ENCODE measurements at places on chromosomes 7 and 10.

DNA sequence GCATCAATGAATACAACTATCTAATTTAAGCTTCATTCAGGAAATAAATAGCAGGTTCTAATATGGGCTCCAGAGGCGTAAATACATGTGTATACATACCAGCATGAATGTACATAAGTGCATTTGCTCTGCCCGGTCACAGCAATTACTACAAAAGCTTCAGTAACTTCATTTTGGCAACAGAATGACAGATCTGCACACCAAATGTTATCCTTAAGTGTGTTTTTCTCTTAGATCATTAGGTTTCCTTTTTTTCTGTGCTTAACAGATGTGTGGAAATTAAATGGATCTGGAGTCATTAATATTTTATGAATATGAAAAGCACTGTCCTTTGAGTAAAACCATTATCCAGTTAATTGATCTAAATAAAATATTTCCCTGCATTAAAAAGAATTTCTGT is 159.0 kb upstream of the MEOX2 start:
- DNase-seq: no peak

DNA sequence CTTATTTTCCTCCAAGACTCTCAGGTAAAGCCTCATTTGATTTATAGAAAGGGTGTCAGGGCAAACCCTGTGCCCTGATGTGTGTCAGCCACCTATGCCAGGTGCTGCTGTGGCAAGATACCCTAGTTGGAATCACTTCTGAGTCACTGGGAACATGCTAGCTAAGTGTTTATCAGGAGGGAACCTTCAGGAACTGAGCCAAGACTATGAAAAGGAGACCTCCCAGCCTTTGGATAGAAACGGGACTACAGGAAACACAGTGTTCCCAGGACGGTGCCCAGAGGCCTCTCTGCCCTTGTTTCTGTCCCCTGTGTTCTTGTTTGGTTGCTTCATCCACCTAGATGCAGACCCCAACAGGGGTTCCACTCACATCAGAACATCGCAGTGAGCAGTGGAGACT is 28.5 kb downstream of the CNNM1 start:
- no peak for DNase-seq

- no peak for DNase-seq
These were observed 17.3 kb downstream of the MGAM start for GRCh38 chr7:142012825-142013511.

DNA sequence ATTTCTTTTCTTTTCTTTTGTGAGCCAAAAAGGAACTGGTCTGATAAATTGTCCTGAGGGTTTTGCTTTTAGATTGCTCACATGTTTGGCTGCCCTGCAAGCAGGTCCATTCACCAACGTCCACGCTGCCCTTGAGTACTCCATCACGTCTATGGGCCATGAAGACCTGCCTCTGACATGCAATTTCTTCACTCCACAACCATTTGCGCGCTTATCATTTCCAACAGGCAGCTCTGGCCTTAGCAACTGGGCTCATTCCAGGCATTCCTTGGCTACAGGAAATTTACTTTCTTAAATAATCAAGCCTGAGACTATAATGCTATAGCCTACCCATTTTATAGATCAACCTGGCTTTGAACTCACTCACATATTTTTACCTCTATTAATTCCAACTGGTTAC is 408.3 kb upstream of the C7orf33 start:
- DNase-seq: peak; percentile 13

DNA sequence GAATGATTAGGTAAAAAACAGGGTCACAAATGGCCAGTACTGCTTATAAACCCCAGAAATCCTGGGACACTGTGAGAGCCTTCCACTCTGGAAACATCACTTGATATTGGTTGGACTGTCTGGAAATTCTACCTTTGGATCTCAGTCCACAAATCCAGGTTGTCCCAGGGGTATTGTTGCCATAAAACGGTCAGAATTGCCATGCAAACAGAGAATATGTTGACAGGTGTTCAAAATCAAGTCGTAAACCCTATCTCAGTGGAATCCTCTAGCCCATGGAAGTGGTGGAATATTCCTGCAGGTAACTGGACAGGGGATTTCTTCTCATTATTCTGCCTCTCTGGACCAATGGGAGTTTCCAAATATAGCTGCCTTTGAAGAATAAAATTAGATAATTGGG is 31.2 kb upstream of the KCTD7 start:
- no peak for DNase-seq

GRCh38 chr7:147279514-147279913 is 1162.9 kb downstream of the CNTNAP2 start:
- no peak for DNase-seq

DNA sequence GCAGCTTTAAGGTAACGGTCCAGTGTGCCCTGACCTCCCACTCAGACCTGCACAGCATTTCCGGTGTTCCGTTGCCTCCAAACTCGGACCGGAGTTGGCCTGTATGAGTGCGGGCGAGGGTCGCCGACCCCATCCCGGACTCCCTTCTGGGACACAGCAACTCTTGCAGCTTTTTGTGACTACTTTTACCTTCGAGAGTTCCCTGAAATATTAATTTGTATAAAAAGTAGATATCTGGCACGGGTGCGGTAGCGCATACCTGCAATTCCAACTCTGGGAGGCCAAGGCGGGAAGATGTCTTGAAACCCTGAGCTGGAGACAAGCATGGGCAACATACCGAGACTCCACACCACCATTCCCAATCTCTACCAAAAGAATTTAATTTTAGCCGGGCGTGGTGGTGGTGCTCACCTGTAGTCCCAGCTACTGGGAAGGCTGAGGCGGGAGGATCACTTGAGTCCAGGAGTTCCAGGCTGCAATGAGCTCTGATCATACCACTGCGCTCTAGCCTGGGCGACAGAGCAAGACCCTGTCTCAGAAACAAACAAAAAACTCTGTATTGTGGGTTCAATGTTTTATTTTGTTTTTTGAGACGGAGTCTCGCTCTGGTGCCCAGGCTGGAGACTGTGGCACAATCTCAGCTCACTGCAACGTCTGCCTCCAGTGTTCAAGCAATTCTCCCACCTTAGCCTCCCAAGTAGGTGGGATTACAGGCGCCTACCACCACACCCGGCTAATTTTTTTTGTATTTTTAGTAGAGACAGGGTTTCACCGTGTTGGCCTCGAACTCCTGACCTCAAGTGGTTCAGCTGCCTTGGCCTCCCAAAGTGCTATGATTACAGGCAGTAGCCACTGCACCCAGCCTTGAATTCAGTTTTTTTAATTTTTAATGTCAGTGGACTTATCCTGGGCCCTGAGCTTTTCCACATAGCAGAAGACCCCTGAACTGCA is 1.1 kb upstream of the PPP1R35 start:
- DNase-seq: no peak

Measured in left ventricle myocardium inferior (tissue), 1 donor.